ENCODE measurements at places on chromosomes 6 and 20. TPM values are rescaled to one million over a fixed set of nuclear protein-coding genes. Genes with fewer than 3 reads are reported as not detected.

The TNNC2 gene
- total RNA-seq = not detected

The SLC24A3 gene
- total RNA-seq = not detected

The CALHM5 gene
- 11.4 TPM for total RNA-seq

The FOXF2 gene
- total RNA-seq = not detected

The PIGU gene
- 7.1 TPM for total RNA-seq

The GNMT gene
- total RNA-seq = not detected

The E2F1 gene
- 11.4 TPM for total RNA-seq

The FAM120B gene
- total RNA-seq = 11.6 TPM
